ENCODE measurements at places on chromosomes 6 and 20.

DNA sequence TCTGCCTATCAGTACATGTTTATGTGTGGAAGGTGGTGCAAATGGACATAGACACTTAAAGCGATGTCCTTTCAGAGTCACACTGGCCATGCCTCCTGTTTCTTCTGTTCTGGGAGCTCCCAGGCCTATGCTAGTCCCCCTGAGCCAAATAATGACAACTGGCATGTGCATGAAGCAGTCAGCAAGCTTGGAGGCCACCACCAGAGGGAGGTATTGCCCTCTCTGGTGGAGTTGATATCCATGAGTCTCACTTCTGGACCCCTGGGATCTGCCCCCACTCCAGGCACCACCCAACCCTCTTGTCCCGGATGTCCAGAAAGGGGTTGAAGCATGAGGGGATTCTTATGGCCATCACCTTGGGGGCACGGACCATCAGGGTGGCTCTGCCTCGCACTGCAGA, 172.2 kb downstream of the AIG1 start:
- DNase-seq: no peak

DNA sequence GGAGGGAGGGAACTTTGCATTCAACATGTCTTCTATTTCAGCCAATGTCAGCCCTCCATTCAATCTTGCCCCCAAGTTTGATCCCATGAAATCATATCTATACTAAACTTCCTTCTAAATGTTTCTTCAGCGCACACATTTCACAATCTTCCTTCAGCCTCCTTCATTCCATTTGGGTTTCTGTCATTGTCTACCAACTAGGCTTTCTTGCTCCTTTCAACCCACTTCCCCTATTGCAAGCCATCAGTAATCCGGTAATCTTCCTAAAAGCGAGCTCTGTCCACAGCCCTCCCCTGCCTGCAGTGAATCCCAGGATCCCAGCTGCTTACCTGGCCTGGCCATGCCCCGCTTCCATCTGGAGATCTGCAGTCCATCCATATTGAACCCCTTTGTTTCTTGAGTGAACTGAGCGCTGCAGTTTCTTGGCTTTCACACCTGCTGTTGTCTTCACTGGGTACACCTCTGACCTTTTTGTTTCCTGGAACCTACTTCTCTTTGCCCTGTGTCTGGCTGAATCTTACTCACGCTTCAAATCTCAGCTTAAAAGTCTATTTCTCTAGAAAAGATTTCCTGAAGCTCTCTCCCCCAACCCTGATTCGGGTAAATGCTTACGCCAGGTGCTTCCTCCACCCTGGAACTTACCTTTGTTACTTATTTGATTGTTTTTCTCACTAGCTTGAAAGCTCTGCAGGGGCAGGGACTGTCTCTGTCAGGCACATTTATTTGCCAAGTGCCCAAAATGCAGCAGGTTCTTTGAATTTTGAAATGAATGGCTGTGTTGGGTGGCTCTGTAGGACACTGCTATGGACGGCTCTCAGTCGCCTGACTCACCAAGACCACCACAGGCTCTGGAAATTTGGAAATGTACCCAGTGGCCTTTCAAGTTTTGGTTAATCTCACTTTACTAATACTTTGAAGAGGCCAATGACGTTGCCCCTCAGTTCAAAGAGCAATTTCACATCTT, 50.3 kb downstream of the ADTRP start:
- DNase-seq: no peak

DNA sequence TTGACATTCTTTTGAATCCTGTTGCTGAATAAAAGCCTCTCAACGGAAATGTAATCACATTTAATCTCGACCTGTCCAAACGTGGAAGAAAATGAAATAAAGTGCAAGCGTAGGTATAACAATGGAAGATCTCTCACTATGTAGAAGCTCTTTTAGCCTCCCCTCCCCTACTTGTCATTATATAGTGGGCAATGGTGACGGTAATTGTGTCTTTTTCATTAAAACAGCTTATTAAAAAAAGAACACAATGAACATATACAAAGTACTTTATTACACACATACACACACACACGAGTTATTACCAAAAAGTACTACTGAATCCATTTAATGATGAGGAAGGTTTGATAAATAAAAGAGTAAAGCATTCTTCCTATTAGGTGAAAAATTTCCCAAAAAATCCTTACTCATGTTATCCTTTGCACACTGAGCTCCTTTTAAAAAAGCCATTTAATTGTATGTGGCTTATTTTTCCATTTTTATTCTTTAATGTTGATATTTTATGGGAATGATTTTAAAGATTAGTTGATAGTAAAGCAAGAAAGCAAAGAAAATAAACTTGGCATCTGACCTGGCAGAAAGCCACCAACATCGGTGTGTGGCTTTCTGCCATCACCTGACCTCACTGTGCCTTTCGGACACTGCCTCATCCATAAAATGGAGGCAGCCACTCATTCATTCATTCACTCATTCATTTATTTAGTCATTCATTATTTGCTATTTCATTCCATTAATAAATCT, 493 bp upstream of the SGK1 start:
- no peak for DNase-seq

DNA sequence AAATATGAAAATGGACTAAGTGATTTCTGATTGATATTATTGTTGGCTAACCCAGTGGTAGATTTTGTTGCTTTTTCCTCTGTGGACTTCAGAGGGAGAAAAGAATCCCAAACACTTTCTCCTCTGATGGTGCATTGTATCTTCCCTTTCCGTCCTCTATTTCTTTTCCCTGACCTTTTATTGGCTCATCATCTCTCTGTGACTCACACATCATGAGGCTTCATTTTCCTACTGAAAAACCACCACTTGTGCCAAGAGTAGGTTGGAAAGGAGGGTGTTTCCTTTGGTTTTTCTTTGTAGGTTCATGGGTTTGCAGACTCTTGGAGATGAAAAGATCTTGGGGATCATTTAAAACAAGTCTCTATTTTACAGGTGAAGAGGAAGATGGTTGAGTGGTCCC, 311.7 kb upstream of the JAG1 start:
- no peak for DNase-seq

DNA sequence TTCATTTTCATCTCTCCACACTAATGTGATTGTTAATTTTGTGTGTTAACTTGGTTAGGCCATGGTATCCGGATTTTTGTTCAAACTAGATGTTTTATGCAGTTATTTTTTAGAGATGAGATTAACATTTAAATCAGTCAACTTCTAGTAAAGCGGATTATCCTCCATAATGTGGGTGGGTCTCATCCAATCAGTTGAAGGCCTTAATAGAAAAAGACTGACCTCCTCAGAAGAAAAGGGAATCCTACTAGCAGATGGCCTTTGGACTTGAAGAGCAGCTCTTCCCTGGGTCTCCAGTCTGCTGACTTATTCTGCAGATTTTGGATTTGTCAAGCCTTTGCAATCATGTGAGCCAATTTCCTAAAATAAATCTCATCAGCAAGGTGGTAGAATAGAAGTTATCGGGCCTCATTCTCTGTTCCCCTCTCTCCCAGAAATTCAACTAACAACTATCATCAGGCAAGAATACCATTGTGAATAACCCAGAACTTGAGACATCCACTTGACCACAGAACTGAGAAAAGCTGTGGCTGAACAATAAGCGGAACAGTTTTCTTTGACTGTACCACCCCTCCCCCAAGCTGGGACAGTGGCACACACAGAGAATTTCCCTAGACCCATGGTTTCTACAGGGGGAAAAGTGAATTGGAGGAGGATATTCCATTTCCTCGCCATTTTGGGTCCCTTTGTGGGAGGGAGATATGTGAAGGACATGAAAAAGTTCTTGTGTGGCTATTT, 323.0 kb downstream of the UTRN start:
- no peak for DNase-seq

DNA sequence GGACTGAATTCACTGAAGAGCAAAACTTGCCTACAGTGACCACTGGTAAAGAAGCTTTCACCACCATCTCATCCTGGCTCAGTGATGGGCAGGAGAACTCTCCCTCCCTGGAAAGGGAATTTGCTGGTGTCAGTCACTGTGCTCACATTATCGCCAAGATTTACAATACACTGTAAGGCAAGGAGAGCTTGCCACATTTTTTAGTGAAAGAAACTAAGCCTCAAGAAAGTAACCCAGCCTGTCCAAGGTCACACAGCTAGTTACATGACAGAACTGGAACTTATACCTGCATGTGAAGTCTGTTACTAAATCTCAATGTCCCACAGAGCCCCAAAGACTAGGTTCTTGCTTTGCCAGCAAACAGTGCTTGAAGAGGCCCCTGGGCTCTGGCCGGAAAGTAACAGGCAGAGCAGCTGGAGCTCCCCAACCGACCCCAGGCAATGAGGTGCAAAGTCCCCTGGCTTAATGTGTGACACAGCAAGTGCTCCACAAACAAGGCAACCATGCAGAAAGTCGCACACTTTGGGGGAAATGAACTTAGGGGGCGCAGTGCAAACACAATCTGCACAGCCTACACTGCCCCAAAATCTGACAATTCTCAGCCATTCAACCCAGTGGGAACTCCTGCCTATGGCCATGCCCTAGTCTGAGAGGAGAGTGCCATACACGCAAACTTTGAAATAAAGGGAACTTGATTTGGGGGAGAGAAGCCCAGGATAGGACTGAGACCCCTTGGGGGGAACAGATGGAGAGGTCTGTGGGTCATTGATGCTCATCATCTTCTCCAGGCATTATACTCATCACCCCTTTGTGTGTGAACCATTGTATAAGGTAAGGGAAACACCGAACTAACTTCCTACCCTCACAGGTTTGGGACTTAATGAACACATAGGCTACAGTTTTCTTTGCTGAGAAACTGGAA, 1.9 kb downstream of the BCL2L1 start:
- DNase-seq: no peak

DNA sequence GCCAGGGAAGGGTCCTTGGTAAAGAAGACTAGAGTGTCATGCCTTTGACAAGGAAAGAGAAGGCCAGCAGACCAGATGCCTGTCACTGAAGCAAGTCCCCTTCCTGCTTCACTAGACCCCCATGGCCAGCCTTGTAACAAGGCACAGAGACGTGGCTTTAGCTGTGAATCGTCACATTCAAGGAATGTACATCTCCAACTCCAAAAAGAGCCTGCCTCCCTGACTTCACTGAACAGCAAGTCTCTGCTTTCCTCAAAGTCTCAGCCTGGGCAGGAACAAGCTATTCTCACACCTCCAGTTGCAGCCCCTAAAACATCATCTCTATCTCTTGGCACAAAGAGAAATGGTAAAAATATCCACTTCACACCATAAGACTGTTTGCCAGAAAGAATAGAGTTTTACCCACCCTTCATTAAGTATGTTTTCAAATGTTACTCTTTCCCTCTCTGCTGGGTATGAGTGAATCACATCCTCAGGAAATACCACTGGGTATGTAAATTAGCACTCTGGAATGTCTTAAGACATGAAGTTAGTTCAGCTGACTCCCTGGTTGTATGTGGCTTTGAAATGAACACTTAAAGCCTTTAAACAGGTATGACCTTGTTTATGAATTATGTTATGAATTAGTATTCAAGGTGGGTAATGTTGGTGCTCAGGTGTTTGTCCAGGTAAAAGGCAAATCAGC, 46.4 kb upstream of the NT5E start:
- DNase-seq: no peak

DNA sequence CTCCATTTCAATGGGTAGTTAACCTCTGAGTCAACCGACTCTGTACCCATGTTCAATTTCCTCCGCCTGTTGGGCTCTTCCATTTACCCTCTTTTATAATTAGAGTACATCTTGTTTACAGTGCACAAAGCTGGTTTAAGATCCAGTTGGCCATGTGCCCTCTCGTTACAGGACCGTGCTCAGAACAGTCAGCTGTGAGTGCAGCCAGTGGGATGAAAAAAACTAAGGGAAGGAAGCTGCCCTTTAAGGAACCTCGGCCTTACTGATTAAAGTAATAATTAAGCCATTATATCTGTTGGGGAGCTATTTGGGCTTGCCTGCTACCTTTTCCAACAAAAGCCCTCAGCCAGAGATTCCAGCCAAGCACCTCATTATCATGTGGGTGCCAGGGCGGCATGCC, 68.8 kb downstream of the TMEM170B start:
- no peak for DNase-seq

DNA sequence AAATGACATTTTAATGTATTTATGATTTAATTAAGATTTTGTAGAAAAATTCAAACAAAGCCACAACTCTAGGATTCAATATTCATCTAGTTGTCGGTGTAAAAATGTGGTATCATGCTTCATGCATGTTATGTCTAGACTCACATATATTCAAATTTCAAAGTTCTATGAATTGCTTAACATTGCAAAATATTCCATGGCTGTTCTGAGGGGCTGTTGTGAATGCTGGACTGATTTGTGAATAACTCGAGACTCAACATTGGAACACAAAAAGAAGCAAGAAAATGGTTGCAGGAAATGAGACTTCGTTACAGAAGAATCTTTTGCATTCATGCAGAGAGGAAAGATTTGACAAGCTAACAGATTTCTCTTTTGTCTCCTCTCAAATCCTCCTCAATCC, 705.9 kb downstream of the DHX35 start:
- DNase-seq: no peak

- DNase-seq: peak; percentile 40
These were observed 34.6 kb downstream of the GCNT2 start for GRCh38 chr6:10555625-10556309.

GRCh38 chr6:167707686-167708500, 118.8 kb upstream of the AFDN start:
- no peak for DNase-seq

GRCh38 chr20:45410887-45411286, 2.8 kb downstream of the DBNDD2 start:
- DNase-seq: no peak

GRCh38 chr6:26431258-26432172, 8.8 kb upstream of the BTN3A3 start:
- no peak for DNase-seq

DNA sequence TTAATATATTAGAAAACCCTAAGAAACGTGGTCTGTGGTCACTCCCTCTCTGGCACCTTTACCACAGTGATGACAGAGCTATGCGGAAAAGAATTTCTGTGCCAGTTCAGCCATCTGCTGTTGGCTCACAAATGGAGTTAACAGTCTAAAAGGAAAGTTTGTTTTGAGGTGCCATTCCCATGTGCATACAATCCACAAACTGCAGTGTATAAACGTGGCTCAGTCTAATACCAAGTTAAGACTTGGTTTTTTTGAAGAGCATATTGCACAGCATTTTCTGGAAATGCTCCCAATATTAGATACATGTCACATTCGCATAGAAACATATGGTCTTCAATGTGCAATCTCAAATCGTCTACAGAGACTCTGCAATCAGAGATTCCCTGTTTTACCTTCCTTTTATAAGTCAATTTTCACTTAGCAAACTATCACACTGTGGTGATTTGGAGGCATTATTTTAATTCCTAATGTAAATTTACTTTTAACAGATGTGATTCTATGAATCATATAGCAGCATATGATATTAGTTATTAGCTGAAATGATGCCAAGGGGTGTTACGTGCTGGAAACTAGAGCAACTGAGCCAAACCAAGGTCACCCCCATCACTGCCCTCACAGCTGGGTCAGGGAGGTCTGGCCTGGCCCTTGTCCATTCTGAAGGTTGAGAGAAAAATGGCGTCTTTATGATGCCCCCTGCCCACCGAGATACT, 383.5 kb downstream of the PRKN start:
- DNase-seq: no peak

- no peak for DNase-seq
These were observed 18.4 kb upstream of the AKAP7 start for GRCh38 chr6:131116755-131117360.
